HTR-8/SVneo (cell line): ENCODE measurements at places on chromosomes 13 and 19.

GRCh38 chr19:18399008-18399407 lies 1.6 kb upstream of the LRRC25 start:
- no peak for DNase-seq

DNA sequence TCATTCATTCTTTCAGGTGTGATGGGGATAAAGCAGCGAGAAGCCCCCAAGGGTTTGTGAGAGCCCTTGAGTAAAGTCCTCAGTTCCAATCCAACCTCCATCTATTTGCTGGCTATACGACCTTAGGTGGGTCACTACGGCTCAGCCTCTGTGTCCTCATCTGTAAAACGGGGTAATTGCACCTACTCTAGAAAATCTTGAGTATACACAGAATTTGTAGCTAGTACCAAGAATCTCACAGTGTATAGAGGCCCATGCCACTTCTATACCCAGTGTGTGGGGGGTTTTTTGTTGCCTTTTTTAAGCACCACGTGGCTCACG lies 406 bp upstream of the DNMT1 start:
- no peak for DNase-seq

- no peak for DNase-seq
Measured at GRCh38 chr13:24619282-24619681, 60.9 kb upstream of the ATP12A start.

GRCh38 chr19:18506101-18506930 lies 15.6 kb downstream of the ELL start:
- DNase-seq = no peak

- DNase-seq = no peak
Measured at GRCh38 chr19:12789098-12789903, 2.0 kb upstream of the JUNB start.

DNA sequence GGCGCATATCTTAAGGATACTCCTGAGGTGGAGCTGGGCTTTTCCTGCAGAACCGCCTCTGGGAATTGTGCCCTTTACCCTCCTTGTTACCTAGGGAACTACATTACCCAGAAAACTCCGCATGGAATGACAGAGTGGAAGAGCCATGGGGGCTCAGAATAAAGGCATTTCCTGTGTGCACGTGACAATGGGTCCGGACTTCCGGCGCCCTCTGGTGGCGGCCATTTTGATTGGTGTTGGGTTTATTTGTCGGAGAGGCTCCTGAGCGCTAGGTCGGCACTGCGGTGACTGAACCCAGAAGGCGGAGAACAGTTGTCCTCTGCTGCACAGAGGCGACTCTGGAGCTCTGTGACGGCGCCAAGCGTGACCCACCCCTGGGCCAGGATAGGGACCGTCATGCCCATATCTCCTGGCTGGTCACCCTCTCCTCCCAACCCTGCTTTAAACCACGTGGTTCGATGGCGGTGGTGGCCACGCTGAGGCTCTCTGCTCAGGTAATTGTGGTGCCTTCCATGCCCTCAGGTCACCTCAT lies at the start of gene ZNF587B:
ZNF587B (plus strand) TSS at position 229 of the 532 bp plus-strand sequence; CDS start at position 459, 230 bp downstream.
- peak; percentile 41 for DNase-seq

GRCh38 chr13:101944521-101944920 lies 457.3 kb downstream of the FGF14 start:
- no peak for DNase-seq

- no peak for DNase-seq
Measured at GRCh38 chr13:96821381-96821780, 172.9 kb downstream of the OXGR1 start.

GRCh38 chr19:19540064-19540714 lies 2.1 kb downstream of the CILP2 start:
- no peak for DNase-seq

- DNase-seq = no peak
Measured at GRCh38 chr13:113796211-113796963, 37.4 kb downstream of the TMEM255B start.

DNA sequence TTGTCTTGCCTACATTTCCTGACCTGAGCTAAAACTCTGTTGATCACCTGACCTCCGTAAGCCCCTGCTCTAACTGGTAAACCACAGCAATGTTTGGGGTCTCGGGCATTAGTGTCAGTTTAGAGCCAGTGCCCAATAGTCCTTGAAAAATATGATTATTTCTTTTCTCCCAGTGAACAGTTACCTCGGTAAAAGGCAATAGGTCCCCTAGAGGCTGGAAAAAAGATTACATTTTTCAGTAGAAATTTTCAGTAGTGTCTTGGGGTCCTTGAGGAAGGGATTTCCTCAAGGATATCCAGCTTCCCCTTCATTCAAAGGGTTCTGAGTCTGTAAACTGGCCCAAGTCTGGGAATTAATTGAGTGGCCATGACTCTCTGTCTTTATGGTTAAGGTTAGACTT lies 177.5 kb downstream of the SLC7A1 start:
- no peak for DNase-seq

- DNase-seq = no peak
Measured at GRCh38 chr19:11586331-11586730, 8.9 kb upstream of the ACP5 start.

DNA sequence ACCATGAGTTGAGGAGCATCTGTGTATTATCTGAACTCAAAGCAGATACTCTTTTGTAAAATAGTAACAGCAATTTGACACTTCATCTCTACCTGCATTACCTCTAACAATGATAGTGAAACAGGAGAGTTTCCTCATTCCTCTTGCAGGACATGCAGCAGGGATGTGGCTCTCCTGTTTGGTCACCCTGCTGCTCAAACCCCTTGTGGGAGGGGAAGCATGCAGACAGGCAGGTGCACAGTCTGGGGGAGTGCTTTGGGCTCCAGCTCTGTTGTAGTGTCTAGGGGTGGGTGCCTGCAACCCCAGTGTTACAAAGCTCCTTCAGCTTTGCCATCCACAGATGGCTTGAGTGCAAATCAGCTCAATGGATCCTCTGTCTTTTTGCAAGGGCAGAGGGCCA lies 827.6 kb downstream of the DACH1 start:
- no peak for DNase-seq
